ENCODE measurements at places on chromosomes 7 and 10.

DNA sequence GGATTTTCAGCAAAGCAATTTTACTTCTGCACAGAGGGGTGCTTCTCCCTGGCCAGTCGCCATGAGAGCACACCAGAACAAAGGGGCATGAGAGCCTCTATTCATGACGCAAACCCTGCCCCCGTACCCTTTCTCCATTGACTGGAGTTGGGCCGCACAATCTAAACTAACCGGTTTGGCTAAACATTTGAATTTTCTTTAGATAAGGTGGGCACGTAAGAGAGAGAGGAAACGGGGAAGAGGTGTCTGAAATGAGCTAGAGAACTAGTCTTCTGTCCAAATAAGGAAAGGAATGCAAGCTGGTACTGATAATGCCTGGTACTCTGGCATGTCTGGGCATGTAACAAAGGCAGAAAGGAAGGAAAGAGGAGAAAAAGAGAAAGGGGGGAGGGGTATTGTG is 13.2 kb upstream of the SCIN start:
- DNase-seq = no peak

DNA sequence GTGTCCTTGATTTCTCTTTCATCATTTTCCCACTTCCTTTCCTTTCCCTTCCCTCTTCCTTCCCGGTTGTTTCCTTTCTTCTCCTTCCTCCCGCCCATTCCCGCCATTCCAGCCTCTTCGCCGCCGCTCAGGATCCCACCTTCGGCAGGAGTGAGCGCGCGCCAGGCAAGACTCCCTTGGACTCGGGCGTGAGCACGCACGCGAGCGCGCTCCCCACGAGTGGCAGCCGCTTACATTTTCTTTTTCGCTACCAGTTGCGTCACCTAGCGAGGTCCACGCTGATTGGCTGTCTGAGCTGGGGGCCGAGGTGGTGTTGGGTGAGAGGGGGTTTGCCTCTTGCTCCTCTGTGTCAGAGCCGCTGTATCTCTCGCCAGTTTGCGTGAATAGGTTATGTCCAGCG is 11.8 kb downstream of the ZAN start:
- DNase-seq = peak; percentile 53

GRCh38 chr10:132232023-132232951 is 45.5 kb downstream of the DPYSL4 start:
- peak; percentile 55 for DNase-seq

DNA sequence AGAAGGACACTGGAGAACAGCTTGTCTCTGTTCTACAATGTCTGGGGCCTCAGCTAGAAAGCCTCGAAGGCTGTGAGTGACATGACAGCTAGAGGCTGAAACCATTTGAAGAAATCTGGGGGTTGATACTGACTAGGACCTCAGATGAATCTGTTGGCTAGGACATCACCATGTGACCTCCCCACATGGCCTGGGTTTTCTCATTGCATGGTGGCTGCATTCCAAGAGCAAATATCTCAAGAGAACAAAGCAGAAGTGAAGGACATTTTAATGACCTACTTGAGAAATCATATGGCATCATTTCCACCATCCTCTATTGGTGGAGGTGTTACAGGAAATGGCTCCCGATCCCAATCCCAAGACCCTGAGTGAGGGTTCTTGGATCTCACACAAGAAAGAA is 450.6 kb upstream of the AUTS2 start:
- DNase-seq = no peak

- no peak for DNase-seq
Measured at GRCh38 chr7:29005829-29006228, 47.7 kb upstream of the TRIL start.

Measured in CD4-positive, alpha-beta T cell treated with Interleukin-4 for 1 hour (primary cell).